ENCODE measurements at places on chromosomes 7 and 10.
A peak's percentile ranks its signal among the peaks of the same experiment; 100 is the strongest.

DNA sequence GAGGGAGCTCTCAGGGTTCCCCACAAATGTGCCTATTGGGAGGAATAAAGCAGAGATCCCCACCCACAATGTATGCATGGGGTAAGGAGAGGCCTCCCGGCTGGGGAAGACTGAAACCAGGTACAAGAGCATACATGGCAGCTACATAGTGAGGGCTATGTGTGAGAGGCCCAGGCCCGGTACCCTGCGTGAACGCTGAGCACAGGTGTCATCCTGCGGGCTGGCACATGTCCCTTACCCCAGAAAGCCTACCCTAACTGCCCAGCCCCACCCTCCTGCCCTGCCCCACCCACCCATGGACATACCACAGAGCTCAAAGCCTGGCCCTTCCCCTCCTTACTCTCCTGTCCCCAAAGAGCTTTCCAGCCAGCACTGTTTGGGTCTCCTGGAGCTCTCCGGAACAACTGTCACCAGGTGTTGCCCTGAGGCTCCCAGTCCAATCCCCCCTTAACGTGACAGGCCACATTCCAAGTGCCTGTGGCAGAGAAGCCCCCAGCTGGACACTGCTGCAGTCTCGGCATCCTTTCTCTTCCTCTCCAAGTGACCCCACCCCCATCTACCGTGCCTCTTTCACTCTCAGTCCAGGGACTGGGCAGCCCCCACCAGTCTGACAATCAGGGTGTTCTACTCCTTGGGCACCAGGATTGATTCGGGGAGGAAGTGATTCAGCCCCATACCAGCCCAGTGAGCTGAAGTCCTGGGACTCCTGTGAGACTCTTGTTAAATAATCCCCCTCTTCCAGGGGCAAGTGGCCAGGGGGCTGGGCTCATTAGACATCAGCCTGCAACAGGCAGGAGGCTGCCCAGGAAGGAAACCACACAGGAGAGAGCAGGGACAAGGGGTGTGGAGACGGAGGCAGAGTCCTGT, 19.6 kb downstream of the GRID1 start:
- no peak for DNase-seq

- DNase-seq: no peak
These were observed 474.2 kb downstream of the ADRA2A start for GRCh38 chr10:111551001-111551400.

DNA sequence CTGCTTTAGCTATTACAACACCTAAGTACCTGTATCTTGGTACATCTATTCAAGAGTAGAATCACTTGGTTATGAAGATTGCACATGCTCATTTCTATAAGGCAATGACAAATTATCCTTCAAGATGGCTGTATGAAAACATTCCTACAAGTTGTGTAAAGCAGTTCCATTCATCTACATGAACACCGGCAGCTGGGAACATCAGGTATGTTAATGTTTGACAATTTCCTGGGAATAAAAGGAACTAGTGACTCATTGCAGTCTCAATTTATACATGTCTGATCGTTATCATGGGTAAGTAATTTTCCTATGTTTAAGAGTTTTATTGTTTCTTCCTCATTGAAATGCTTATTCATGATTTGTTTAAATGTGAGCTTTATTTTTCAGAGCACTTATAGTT, 203.2 kb upstream of the SEMA3E start:
- DNase-seq: no peak

- peak; percentile 44 for DNase-seq
These were observed 5.5 kb downstream of the ANXA11 start for GRCh38 chr10:80199828-80200227.

GRCh38 chr7:91910171-91910570, 29.7 kb upstream of the MTERF1 start:
- DNase-seq: no peak

- DNase-seq: no peak
These were observed 22.5 kb upstream of the NEUROD6 start for GRCh38 chr7:31363051-31363450.

DNA sequence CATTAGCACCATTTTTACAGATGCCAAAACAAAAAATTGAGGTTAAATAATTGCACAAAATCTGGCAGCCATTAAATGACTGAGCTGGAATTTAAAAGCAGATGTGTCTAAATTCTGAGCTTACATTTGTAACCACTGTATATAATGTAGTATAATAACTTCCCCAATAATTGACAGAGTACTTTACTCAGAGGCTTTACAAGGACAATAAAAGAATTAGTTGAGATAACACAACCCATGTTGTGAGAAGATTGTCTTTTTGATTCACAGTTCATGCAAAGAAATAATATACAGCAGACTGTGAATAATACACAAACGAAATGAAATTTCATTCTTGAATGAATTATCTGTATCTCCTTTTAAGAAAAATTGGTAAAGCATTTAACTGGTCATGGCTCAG, 417.1 kb downstream of the AUTS2 start:
- DNase-seq: no peak

DNA sequence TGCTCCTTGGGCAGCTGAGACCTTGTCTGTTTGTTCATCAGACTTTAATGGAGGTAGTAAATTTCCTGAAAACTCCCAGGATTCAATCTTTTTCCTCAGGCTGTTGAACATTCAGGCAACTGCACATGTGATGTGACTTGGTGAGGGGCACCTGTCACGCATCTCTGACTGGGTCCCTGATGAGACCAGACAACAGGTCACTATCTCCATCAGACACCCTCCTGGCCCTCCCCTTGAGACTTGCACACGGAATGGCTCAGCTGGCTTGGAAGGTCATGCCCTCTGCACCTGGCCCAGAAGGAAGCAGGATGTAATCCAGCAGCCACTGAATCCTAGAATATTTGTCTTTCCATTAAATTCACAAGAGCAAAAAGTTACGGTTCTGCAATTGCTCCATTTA, 15.9 kb downstream of the AQP1 start:
- no peak for DNase-seq

DNA sequence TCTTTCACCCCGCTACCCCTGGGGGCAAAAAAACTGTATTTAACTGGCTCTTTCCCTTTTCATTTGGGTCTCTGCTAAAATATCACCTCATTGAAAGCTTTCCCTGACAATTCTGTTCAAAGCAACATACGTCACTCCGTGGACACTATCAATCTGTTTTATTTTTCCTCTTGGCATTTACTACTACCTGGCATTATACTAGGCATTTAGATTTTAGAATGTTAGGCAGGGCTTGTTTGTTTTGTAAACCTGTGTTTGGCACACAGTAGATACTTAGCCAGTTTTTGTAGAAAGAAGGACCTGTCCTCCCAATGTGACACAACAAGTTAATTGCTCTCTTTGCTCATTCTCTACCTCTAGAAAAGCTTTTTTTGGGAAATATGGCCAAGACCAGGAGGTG, 26.5 kb upstream of the PDK4 start:
- no peak for DNase-seq

DNA sequence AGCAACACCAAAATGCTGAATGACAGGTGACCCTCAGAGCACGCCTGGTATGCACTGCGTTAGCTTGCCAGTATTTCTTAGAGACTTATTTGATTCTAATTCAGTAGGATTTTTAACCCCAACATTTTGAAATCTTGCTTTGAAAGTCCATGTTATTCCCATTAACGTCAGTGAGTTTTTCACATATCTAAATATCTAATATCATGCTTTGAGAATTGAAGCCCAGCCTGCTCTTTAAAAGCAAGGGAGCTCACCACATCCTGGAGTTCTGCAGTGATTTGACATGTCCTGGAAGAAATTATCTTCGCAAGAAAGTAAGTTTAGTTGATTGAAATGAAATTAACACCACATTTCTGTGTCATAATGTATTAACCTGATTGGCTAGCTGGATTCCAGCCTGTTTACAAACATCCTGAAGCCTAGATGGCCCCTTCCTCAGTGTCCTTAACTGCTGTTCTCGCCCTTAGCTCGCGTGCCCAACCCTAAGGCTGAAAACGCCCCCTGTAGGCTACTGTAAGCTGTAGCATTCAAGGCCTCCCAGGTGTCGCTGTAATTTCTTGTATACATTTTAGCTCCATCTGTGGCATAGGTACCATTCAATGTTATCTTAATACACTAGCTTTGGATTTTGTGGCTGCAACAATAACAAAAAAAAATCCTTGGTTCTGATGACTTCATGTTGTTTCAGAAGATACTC, 191.5 kb downstream of the MGMT start:
- peak; percentile 38 for DNase-seq

DNA sequence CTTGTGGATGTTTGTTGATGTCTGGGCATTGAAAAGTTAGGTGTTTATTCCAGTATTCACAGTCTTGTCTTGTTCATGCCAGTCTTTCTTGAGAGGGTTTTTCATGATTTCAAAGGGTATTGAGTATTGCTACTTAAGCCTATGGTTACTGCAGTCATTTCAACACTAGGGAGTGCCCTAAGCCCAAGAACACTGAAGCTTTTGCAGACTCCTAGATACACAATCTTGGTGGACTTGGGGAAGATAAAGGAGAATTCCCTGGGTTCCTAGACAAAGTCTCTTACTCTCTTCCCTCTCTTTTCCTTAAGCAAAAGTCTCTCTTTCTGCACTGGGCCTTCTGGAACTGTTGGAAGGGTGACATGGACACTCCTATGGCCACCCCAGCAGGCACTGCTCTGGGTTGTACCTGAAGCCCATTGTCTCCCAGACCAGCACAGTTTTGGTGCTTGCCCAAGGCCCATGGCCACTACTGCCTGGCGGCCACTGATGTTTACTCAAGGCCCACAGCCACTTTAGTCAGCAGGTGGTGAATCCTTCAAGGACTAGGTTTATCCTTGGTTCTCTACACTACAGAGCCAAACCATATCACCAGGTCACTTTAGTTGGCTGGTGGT, 24.9 kb downstream of the SAMD9 start:
- DNase-seq: peak; percentile 63

DNA sequence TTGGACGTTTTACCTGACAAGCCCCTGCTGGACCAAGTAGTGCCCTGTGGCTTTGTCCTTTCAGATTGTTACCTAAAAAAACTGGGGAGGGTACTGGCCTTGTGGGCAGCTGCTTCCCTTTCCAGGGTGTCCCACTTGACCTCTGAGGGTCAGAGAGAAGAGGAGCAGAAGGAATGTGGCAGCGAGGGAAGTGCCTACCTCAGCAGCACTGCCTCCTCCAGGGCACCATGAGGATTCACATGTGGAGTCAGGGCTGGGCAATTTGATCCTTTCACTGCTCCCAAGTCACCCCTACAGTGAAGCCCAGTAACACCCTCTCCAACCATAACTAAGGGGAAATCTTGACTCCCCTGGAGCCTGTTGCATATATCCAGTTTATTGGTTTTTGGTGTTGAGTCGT, 64.6 kb downstream of the ITGB1 start:
- DNase-seq: peak; percentile 26

DNA sequence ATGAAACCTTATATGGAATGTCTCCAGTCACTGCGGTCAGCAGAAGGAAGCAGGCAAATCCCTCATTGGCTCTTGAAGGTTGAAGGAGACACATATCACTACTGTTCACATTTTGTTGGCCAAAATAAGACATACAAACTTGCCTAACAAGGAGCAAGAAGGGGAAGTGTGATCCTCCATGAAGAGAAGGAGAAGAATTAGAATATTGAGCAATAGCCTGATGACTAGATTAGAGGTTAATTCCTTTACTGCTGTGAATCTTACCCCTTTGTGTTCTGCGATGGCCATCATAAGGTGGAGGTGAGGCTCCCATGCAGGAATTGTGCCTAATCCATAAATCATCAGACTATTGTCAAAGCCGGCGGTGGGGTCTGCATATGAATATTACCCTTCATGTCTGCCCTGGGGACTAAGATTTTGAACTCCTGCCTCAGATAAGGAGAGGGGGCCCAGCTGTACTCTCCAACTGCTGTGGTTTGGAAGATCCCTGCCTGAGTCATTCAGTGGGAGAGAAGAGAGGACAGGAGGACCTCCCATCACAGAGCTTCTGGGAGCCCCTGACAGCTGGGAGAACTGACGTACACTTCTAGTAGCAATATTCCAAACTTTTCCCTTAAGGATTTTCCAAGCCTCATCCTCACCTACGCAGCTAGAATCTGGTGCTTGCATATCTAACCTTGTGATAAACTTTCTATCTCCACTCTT, 398.5 kb downstream of the REEP3 start:
- DNase-seq: peak; percentile 53

DNA sequence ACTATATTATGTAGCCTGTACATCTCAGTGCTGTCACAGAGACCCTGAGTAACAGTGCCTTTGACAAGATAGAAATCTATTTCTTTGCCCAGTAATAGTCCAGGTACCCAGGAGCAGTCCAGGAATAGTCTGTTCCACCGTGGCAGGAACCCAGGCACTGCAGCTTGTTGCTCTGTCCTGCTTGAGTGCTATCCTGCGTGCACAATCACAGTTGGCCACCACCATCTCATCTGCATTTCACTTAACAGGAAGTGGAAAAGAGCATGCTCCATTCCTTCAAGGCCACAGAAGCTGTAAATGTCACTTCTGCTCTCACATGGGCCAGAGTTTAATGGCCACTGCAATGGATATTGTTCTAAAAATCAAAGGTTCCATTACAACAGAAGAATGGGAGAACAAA, 61.5 kb upstream of the PRR15 start:
- no peak for DNase-seq

GRCh38 chr10:99536338-99537085, 3.8 kb downstream of the NKX2-3 start:
- peak; percentile 84 for DNase-seq

- no peak for DNase-seq
These were observed 130.5 kb downstream of the HDAC9 start for GRCh38 chr7:18626086-18626485.

GRCh38 chr7:4633012-4633411, 49.1 kb upstream of the FOXK1 start:
- peak; percentile 73 for DNase-seq

DNA sequence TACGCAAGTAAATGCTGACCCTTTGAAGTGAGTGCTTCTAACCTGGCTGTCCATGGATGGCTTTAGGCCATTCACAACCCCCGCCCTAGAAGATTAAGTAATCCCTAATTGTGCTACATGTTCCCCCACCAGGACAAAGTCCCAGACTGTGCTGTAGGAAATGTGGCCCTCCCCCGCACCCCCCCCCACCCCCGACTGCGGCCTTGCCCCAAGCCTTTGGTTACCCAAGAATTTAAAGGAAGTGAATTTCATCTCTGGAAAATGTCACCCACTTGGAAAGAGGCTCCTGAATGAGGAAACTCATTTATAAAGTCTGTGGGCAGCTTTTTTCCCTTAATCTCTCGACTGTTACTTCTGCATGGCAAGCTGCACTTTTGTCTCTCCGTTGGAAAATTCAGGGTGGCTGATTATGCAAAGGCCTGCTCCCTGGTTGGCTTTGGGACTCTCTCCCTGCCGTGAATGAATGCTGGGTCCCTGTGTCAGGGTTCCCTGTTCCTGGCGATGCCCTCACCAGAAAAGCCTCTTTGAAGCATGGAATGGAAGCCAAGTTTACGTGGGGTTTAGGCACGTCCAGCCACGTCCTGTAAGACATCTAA, 31.4 kb upstream of the AQP1 start:
- DNase-seq: no peak

DNA sequence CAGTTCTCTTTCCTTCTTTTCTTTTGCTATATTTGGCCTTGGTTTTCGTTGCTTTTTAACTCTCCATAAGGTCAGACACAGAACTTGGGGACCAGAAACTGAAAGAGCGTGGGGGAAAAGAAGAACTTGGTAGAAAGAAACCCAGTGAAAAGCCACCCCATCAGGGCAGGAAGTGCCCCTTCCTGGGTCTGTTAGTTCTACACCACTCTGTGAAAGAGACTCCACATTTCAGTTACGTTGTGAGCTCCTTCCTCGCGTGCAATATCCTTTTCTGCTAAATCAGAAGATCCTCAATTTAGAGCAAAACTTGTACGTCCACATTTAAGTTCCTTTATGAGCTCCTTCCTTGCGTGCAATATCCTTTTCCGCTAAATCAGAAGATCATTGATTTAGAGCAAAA, 220.6 kb upstream of the FOXK1 start:
- no peak for DNase-seq

- DNase-seq: no peak
These were observed 49.1 kb downstream of the TCF7L2 start for GRCh38 chr10:112999102-112999501.
